COLO829 (cell line): ENCODE measurements at places on chromosomes 12 and 14.

DNA sequence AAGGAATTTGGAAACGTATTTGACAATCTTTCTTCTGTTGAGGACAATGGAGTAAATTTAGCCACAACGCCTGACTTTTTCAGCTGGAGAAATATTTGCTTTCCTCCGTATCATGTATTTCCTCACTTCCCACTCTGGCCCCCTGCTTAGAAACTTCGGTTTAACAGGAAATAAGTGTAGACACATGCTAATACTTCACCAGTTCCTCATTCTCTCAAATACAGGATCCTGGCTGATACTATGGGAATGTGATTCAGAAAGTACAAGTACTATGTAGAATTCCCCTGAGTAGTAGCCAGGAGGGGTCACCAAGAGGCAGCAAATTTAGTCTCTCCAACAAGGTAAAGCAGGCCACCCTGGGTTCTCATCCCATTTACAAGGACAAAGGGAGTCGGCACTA, 58.0 kb downstream of the FAR2 start:
- DNase-seq, result no peak

GRCh38 chr14:81766321-81766915, 232.8 kb upstream of the SEL1L start:
- DNase-seq, result no peak

DNA sequence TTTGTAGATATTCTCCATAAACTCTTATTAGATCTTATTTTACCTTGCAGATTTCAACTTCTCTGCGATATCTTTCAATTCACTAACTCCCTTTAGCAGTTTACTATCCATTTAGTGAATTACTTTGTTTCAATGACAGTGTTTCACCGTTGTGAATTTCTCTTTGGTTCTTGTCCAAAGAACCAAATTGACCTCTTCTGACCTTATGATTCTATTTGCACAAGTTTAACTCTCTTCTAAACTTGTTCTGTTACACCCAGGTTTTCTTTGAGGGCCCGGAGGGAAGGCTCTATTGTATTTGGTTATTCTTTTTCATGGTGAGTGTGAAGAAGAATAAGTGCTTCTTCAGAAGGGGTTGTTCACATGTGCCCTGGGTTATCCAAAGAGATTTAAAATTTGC, 186.7 kb downstream of the MON2 start:
- no peak for DNase-seq

- DNase-seq, result no peak
These were observed 90.8 kb downstream of the STAB2 start for GRCh38 chr12:103677905-103678304.

- peak; percentile 81 for DNase-seq
These were observed 336.1 kb downstream of the MED13L start for GRCh38 chr12:115941362-115941761.

GRCh38 chr12:58803908-58804307, 116.4 kb downstream of the LRIG3 start:
- no peak for DNase-seq

DNA sequence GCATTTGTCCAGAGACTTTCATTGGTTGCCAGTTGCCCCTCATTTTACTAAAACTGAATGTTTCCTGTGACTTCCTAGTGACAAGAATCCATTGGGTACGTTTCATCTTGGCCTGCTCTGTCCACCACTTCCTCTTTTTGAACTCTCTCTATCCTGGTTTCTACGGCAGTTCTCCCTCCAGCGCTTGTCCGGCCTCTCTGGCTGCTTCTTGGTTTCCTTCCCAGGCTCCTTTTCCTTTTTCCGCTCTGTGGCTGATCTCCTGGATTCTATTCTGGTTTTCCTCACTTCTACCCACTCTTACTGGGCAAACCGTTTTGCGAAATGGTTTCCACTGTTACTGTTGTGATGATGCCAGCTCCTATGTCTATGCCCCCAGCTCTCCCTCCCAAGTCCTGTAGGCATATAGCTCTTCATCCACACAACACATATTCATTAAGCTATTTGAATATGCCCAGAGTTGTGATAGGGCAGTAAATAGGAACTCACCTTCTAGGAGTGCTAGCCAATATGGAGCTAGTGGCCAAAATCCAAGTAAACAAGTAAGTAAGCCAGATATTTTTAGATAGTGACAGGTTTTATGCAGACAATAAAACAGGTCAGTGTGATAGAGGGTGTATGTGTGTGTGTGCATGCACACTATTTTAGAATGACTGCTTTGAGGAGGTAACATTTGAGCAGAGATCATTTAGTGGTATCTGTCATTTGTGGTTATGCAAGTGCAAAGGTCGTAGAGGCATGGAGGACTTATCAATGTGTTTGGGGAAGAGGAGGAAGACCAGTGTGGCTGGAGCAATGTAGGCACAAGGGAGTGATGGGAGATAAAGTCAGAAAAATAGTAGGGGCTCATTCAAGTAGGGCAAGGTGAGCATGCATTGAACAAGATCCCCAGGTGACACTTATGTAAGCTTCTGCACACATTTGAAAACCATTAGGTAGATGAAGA, 27.9 kb upstream of the CTDSP2 start:
- DNase-seq, result no peak

DNA sequence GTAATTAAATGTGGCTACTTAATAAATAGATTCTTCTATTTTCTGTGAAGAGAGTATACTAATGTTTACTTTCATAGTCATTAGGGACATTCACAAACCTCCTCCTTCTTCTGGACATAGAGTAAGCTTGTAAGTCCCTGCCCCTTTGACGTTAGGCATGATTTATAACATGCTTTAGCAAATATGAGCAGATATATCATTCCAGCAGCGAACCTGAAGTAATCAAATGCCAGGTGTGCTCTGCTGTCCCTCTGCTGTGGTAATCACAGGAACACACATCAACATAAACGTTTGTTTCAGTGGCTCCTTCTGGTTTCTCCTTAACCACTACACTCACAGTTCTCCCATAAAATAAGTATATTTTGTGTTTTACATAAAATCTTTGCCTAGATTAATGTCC, 961.8 kb downstream of the FLRT2 start:
- no peak for DNase-seq

DNA sequence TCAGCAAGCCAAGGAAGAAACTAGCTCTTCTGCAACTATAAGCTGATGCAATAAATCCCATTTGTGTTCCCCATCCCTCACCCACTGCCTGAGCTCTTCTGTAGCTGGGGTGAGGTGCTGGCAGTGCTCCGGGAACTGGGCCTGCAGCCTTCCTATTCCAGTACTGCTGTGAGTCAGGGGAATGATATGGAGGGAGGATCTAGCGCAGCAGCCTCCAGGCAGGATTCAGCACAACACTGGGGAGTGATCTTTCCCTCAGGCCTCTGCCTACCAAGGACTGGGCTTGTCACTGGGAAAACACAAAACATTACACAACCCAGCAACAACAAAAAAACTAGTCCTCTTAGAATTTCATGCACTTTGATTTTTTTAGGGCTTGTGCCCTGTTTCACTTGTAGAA, 58.7 kb downstream of the ST8SIA1 start:
- no peak for DNase-seq

GRCh38 chr14:100589760-100590469, 2.7 kb upstream of the BEGAIN start:
- DNase-seq, result no peak

- no peak for DNase-seq
These were observed 890 bp upstream of the KIF26A start for GRCh38 chr14:104137297-104138097.

GRCh38 chr14:63991833-63992232, 139.0 kb downstream of the SYNE2 start:
- DNase-seq, result no peak

DNA sequence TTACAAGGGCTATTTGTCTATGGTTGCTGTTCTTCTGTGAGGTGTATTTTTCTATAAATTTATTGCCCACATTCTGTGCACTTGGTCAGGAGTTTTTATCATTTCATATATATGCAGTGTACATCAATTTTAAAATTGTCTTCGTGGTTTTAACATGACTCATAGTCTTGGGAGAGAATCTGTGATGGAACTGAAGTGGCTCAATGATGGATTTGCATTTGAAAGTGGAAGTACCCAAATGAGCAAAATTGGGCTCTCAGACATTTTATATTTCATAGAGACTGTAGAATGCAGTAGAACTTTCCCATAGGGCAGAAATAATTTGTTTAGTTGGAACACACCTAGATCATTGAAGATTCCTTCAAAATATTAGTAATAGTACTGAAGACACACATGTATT, 1.9 kb upstream of the SCFD1 start:
- no peak for DNase-seq

- DNase-seq, result no peak
These were observed 5.5 kb downstream of the LGR5 start for GRCh38 chr12:71445071-71445470.

DNA sequence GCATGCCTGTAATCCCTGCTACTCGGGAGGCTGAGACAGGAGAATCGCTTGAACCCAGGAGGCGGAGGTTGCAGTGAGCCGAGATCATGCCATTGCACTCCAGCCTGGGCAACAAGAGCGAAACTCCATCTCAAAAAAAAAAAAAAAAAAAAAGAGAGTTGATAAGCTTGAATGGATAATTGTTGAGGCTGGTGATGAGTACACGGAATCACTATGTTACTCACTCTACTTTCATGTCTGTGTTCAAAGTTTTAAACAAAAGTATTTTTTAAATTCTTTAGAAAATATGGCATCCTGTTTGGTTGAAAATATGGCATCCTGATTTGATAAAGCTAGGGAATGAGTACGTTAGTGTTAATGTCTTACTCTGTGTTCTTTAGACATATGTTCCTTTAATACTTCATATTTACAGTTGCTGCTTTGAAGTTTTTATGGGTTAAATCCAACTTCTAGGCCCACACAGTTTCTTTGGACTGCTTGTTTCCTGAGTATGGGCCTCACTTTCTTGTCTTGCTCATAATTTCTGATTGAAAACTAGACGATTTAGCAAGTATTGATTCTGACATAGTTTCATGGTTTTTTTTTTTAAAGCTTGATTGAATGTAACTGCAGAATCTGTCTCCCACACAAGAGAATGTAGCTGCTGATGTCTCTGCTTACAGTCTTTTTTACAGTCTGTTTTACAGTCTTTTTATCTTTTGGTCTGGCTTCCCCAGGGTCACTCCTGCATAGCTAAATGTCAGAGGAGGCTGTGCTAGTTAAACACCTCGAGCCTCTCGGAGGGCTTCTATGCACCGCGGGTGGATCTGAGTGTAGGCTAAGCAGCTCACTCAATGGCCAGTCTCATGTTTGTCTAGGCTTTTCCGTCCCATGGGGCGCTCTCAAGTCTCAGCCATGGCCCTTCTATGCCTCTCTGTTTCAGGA, 14.1 kb upstream of the FBLN5 start:
- no peak for DNase-seq
